ENCODE measurements at places on chromosomes 5 and 9.
A peak's percentile ranks its signal among the peaks of the same experiment; 100 is the strongest.

GRCh38 chr9:126802318-126803059, 2.4 kb upstream of the ZBTB43 start:
- DNase-seq: no peak

DNA sequence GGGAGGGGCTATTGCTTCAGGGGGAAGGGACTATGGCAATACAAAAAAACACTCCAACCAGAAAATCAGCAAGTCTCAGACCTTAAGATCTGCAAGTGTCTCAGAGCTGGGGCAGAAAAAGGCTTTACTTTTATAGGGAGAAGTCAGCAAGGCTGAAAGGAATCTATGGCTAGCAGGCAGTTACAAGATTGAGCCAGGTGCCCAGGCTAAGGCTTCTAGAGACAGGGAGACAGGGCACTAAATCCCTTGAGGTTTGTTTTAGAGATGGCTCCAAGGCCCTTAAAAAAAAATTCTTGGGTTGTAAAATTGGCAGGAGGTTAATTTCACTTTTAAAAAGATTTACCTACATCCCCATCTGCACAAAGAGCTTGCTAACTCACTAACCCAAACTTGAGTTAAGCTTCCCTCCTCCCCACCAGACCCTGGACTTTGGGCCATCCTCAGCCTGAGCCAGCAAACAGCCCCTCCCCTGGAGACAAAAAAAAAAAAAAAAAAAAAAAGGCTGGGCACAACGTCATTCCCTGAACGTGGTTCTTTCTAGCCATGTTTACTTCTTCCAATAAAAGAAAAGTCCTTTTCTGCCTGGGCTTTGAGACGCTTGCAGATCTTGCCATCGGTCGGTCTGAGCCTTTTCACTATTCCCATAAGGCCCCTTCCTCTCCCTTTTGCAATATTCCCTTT, 17.9 kb downstream of the NIPAL4 start:
- DNase-seq: no peak

GRCh38 chr9:506281-506680, 291.6 kb downstream of the DOCK8 start:
- DNase-seq: no peak

GRCh38 chr5:113273948-113274347, 160.8 kb downstream of the TSSK1B start:
- no peak for DNase-seq

- no peak for DNase-seq
These were observed 13.8 kb downstream of the GSN start for GRCh38 chr9:121281614-121282276.

DNA sequence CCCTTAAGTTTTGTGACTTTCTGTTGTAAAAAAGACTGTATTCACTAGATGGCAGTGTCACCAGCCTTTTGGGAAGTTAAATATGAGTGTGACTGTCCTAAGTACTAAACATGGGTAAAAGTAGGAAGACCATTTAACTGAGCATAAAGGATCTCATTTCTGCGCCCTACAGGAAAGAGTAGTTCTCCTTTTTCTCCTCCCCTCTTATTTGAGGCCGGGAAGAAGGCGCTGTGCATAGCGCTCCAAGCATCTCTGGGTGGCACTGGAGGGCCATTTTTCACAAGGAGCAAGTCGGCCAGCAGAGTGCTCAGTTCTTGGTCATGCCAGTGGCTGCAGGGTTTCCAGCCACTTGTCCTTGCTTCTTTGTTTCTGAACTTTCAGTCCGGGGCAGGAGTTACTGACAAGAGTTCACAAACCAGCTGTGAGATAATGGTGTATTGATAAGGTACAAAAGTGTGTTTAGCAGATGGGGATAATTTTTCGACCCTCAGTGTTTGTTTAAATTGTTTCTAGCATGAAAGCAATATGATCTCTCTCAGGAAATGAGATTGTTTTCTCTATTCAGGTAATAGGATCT, 227.6 kb upstream of the DMRT1 start:
- DNase-seq: peak; percentile 48

DNA sequence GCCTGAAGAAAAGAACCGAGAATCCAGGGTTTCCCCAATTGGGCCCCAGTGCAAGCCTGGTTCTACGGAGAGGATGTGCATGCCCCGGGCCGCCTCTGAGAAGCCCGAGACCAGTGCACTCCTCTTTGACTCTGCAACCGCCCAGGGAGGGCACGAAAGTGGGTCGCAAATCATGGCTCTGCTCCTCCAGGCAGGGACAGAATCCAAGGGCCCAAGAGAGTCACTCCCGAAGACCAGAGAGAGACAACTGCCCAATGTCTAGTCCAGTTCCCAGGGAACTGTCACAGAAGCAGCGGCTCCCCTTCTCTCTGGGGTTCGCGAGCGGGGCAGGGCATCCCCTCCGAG, 107.8 kb downstream of the PSD2 start:
- no peak for DNase-seq

DNA sequence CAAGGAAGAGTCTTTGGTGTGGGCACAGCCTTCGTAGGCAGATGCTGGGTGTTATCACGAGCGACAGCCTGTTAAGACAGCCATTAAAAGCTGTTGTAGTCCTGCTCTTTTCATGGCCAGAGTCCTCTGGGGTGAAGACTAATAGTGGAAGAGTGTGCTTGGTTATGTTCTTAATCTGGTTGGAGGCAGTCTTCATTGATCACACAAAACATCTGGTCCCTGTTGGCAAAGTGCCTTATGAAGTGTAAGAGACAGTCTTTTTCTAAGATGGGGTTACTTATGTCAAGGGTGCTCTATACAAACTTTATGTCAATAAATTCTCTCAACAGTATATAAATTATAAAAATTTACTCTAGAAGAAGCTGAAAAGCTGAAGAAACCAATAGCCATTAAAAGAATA, 280.4 kb downstream of the CAAP1 start:
- DNase-seq: no peak

DNA sequence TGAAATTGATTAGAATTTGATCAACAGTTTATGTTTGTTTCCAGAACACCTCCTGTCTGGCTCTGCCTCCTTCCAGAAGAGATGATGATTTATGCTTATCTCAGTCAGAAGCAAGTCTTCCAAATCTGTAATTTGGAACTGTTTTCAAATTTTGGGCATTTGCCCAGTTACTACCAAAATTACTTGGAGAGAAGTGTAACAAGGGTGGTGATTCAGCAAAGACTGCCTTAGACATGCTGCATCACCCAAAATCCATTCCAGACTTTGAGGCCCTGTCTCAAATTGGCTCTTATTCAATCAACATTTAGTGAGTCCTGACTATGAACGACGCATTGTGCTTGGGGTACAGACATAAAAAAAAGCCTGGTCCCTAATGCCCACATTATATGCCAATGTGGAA, 89.4 kb downstream of the SH3TC2 start:
- no peak for DNase-seq

DNA sequence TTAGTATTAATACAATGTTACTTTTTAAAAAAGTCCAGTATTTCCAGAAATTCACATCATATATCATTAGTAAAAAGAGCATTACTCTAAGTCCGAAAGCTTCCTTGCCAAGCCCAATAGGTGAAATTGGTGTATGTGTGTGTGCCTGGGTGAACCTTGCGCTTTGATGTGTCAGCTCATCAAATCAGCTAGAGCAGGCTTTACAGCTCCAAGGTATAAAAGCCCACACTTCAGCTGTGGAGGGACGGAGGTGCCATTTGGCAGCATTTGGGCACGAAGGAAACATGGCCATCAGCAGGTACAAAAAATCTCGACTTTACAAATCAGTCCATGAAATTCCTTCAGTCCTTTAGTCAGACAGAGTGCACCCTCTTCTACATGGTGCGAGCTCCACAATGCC, 76.5 kb upstream of the IL7R start:
- DNase-seq: peak; percentile 64

All from activated T-cell treated with anti-CD3 and anti-CD28 coated beads, Interleukin-2, amount 50 U/mL, for 48 hours (primary cell).